ENCODE measurements at places on chromosomes 1 and 21. TPM values are rescaled to one million over a fixed set of nuclear protein-coding genes. Genes with fewer than 3 reads are reported as not detected.

- no peak for DNase-seq
Measured at GRCh38 chr1:28518745-28519341, 13.0 kb downstream of the RCC1 start.

- DNase-seq, result no peak
Measured at GRCh38 chr1:193285641-193286040, 99.2 kb upstream of the B3GALT2 start.

GRCh38 chr1:112537456-112537855 lies 28.7 kb downstream of the WNT2B start:
- DNase-seq, result no peak

GRCh38 chr1:65172936-65173690 lies 25.1 kb downstream of the AK4 start:
- DNase-seq, result no peak

- DNase-seq, result no peak
Measured at GRCh38 chr21:43805275-43805800, 16.0 kb downstream of the RRP1 start.

Gene ZBTB18
- total RNA-seq, result 8.8 TPM

Gene PRAMEF8
- not detected for total RNA-seq
